ENCODE measurements at places on chromosomes 1 and 21.

- peak; percentile 92 for DNase-seq
Observed at GRCh38 chr1:27522432-27523336, 32.7 kb upstream of the WASF2 start.

- no peak for DNase-seq
Observed at GRCh38 chr1:156669794-156670193, 7.4 kb downstream of the NES start.

DNA sequence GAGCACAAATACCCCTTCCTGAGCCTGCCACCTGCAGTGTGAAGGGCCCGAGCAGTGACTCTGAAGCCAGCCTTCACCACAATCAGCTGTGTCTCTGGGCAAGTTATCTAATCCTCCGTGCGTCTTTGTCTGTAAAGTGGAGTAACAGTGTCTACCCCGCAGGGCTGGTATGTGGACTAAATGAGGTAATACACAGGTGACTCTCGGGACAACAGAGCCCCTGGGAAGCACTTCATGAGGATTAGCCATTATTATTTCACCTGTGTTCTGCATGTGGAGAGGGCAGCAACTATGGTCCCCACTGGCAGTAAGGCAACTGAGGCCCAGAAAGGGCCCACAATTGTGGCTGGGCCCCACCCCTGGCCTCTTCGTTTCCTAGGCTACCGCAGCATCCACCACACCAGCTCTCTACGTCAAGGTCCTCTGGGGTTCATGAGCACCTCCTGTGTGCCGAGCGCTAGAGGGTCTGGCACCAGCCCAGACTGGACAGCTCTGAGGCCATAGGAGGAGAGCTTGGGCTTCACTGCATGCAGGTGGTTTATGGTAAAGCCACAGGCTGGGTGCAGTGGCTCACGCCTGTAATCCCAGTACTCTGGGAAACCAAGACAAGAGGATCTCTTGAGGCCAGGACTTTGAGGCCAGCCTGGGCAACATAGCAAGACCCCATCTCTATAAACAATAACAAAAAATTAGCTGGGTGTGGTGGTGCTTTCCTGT lies 41.3 kb upstream of the LRP8 start:
- no peak for DNase-seq

GRCh38 chr1:28113242-28113572 lies 24.8 kb upstream of the EYA3 start:
- DNase-seq, result peak; percentile 59

- DNase-seq, result no peak
Observed at GRCh38 chr1:220198186-220199005, 73.9 kb downstream of the RAB3GAP2 start.

GRCh38 chr1:50103615-50104081 lies 5.1 kb upstream of the ELAVL4 start:
- no peak for DNase-seq

DNA sequence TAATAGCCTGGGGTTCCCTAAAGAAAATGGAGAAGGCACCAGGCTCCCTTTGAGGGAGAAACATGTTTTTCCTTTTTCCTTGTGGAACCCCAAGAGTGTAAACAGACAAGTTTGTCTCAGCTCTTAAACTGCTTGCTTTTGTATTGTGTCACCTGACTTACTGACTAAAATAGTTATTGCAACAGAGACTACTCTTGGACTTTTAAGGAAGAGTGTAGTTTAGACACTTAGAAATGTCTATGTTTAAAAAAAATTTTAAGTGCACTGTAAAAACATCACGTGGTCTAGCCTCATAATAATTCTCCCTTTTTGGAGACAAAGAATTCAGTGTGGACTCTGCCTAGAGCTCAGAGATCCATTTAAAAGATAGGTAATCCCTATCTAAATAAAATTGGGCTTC lies 141.1 kb downstream of the TRIM33 start:
- DNase-seq, result no peak

GRCh38 chr21:32099812-32100416 lies 178.9 kb downstream of the MIS18A start:
- DNase-seq, result no peak

GRCh38 chr1:218201601-218202000 lies 83.5 kb upstream of the RRP15 start:
- no peak for DNase-seq

DNA sequence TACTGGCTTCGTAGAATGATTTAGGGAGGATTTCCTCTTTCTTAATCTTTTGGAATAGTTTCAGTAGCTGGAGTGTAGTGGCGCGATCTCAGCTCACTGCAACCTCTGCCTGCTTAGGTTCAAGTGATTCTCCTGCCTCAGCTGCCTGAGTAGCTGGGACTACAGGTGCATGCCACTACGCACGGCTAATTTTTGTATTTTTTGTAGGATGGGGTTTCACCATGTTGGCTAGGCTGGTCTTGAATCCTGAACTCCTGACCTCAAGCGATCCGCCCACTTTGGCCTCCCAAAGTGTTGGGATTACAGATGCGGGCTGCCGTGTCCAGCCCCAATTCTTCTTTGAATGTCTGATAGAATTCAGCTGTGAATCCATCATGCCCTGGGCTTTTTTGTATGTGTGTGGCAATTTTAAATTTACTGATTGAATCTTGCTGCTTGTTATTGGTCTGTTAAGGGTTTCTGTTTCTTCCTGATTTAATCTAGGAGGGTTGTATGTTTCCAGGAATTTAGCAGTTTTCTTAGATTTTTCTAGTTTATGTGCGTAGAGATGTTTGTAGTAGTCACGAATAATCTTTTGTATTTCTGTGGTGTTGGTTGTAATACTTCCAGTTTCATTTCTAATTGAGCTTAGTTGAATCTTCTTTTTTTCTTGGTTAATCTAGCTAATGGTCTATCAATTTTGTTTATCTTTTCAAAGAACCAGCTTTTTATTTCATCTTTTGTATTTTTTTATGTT lies 15.3 kb downstream of the MAN1C1 start:
- no peak for DNase-seq

GRCh38 chr1:17112496-17113236 lies 6.6 kb downstream of the PADI2 start:
- DNase-seq, result no peak

- DNase-seq, result peak; percentile 50
Observed at GRCh38 chr1:231923491-231924041, 297.0 kb downstream of the DISC1 start.

- no peak for DNase-seq
Observed at GRCh38 chr1:111412839-111413238, 14.7 kb downstream of the OVGP1 start.

- no peak for DNase-seq
Observed at GRCh38 chr1:231558708-231559185, 30.3 kb downstream of the TSNAX start.

DNA sequence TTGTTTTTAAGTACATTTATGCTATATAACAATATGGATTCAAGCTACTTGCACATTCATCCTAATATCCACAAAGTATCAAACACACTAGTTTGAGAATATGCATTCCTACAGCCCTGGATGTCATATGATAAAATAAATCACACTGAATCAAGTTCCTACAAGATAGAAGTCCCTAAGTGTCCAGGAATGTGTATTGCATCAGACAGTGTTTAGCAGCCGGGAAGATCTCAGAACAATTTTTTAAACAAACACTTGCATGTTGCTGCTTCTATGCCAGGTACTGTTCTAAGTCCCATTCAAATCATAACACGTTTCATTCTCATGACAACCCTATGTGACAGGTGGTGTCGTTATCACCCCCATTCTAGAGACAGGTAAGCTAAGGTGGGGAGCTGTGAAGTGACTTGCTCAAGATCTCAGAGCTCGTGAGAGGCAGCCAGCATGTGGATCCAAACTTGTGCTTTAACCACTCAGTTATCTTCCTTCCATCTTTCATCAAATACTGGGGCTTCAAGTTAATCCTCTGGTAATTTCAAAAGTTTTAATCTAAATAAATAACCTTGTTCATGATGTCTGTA lies 68.3 kb upstream of the KIF26B start:
- no peak for DNase-seq

DNA sequence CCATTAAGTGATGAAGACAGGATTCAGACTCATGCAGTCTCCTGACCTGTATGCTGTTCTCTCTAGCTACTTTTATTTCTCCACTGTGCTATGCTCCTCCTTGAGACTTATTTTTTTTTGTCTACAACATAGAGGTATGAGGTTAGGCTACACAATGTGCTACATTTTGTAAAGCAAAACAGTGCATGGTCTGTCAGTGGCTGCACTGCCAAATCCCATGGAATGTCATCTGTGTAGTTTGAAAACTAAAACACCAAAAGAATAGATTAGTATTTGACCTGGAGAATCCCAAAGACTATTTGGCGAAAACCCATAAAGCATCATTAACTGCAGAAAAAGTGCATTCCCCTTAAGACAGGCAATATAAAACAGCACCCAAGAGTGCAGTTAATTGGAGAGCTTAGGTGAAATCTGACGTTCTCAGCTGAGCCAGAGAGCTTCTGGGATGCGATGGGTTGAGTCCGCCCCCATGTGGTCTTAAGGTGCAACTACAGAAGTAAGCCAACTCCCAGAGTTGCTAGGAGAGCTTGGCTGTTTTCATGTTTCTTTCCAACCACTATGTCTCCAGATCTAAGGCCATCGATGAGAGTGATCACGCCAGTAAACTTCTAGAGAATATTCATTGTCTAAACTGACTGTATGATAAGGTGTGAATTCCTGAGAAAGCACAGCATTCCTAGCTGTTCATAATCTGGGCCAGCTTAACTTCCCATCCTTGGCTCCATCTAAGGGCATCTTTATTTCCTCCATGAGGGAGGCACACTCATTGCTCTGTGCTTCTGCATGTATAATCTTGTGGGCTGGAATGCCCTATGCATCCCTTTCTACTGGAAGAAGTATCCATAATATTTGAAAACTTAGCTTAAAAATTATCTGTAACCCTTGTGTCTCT lies 20.7 kb upstream of the CYP2J2 start:
- peak; percentile 90 for DNase-seq

GRCh38 chr1:77541162-77541545 lies 141.3 kb downstream of the ZZZ3 start:
- DNase-seq, result no peak

All from DMS53 (cell line).